ENCODE measurements at places on chromosomes 2 and 18.

- no peak for DNase-seq
Observed at GRCh38 chr18:78793313-78794070, 186.1 kb upstream of the SALL3 start.

DNA sequence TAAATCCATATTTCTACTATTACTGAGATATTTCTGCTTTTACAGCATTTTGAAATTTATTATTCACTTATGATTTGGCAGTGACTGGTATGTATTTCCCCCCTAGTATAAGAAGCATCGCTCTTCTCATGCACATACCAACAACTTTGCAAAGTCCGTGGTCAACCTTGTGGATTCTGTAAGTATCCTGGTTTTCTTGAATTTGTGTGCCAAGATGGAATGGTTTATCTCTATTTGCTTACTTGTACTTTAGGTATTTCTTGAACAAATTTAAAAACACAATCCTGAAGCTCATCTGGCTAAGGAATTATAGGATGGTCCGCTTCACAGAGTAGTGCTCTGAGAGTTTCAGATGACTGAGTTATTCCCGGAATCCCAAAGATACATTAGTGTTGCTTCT is 85.0 kb upstream of the FAM237A start:
- DNase-seq, result no peak

- peak; percentile 63 for DNase-seq
Observed at GRCh38 chr2:64730551-64731262, 77.0 kb upstream of the SERTAD2 start.

- no peak for DNase-seq
Observed at GRCh38 chr2:110948027-110948674, 172.6 kb upstream of the BCL2L11 start.

Data from CD8-positive, alpha-beta T cell (primary cell).